Epithelial cell of esophagus (primary cell): ENCODE measurements at places on chromosomes 3 and 15.

DNA sequence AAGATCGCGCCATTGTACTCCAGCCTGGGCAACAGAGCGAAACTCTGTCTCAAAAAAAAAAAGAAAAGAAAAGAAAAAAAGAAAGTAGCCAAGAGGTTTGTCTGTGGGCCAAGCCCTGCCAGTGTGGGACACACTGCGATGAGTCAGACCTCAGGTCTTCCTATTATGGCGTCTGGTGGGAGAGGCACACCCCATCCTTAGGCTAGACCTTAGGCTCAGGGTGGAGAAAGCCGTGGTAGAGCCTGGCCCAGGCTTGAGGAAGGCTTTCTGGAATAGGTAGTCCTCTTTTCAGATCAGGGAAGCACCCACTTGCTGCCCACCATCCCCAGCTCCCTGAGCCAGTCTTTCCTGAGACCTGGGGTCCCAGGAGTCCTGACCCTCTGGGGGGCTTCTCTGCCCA is 6.0 kb downstream of the HEMK1 start:
- DNase-seq: peak; percentile 45

- DNase-seq: no peak
These were observed 19.4 kb downstream of the ANKRD28 start for GRCh38 chr3:15778332-15778858.

GRCh38 chr3:188316021-188316722 is 162.2 kb downstream of the LPP start:
- no peak for DNase-seq

GRCh38 chr3:129598000-129598381 is 8.5 kb downstream of the PLXND1 start:
- no peak for DNase-seq

DNA sequence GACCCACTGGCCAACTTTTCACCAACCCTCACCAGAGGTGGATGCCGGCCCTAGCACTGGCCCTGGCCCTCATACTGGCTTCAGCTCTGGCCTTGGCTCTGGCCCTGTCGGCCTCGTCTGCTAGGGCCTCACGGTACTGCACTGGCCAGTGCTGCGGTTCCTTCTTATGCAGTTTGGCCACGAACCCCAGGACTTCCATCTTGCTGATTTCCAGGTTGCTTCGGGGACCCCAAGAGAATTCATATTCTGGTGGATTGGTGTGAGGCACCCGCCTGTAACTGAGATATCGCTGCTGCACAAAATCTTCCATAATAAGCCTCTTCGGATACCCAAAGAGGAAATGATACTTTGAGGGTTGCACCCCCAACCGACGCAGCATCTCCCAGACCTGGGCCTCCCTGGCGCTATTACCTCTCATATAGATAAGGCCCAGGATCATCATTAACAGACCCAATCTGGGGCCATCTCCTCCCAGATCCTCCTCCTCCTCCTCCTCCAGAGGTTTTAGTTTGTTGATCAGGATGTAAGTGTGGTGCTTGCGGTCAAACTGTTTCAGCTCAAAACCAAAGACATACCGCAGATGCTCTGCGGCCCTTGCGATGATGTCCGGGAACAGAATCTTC is 883 bp downstream of the MAGEF1 start:
- DNase-seq: no peak

- DNase-seq: no peak
These were observed 6.3 kb upstream of the PXK start for GRCh38 chr3:58326267-58326900.

- peak; percentile 66 for DNase-seq
These were observed 1.2 kb upstream of the HYAL1 start for GRCh38 chr3:50304601-50305000.

GRCh38 chr15:96893159-96893906 is 562.8 kb downstream of the NR2F2 start:
- peak; percentile 76 for DNase-seq

GRCh38 chr15:97944724-97945123 is 15.8 kb upstream of the ARRDC4 start:
- no peak for DNase-seq

DNA sequence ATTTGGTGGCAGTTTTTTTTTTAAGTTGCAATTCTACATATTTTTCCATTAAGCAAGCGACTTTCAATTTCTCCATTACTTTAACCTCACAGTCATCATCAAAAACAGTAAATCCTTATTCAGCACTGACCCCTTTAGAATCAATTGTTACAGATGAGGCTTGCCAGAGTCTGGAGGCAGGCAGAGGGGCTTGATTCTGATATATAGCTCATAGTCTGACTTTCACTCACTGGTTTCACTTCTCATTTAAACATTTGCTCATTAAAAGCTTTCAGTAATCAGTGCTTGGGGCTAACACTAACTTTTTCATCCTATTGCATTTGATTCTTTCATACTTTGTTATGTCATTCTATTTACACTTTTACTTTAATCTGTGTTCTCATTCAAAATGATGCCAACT is 88.4 kb downstream of the PYDC2 start:
- no peak for DNase-seq

- DNase-seq: no peak
These were observed 68.5 kb upstream of the CACNA1D start for GRCh38 chr3:53425936-53426335.

DNA sequence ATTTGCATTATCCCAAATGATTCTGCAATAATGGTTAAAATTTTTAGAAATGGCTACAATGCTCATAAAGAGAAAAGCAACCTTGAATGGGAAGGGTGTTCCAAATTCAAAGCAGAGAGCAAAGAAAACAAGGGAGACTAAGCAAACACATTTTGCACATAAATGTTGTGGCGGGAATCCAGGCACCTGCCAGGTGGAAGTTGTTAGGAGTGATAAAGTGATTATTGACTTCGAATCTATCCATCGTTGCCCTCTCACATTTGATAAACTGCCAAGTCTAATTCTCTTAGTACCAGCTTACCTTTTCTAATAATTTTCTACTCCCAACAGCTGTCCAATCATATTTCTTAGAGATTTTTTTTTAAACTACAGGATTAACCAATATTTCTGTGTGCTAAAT is 244.5 kb downstream of the CACNA2D3 start:
- DNase-seq: no peak

DNA sequence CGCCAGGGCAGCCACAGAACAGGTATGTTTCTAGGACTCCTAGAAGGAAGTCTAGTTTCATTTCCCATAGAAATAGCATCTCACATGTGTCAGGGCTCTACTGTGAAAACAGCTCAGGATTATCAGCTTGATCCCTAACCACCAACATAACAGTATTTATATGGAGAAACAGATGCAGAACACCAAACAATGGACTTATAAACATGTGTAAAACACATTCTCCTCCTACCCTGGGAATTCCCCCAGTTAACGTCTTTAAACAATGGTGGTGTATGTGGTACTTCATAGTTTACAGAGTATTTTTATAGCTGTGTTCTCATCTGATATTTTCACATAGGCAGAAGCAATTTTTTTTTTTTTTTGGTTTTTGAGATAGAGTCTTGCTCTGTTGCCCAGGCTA is 9.7 kb downstream of the TNFSF10 start:
- no peak for DNase-seq
